ENCODE measurements at places on chromosomes 7 and 10. TPM values are rescaled to one million over a fixed set of nuclear protein-coding genes. Genes with fewer than 3 reads are reported as not detected.
A peak's percentile ranks its signal among the peaks of the same experiment; 100 is the strongest.

The PRLHR gene
- not detected for total RNA-seq

GRCh38 chr10:104299031-104299904 lies 30.3 kb downstream of the GSTO2 start:
- peak overlapping the region; percentile 100 for H3K27ac ChIP-seq
- no peaks in the 10 kb centered on the region for H3K36me3 ChIP-seq
- DNase-seq: peak; percentile 63
- peak overlapping the region; percentile 38 for H3K4me3 ChIP-seq
- H3K4me1 ChIP-seq: peaks cover 26% of the 10 kb centered on the region

DNA sequence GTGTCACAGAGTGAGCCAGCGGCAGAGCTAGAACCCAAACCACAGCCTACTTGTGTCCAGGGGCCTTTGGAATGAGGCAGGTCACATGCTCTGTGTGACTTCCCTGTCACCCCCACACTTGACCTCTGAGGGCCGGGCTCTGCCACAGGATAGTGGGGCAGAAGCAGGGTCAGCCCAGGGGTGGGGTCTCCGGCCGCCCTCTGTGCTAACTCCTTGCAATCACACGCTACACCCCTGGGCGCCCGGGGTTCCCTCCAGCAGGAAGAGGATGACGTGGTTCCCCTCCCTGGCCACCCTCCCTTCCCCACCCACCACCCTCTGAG lies 19.8 kb downstream of the TECPR1 start:
- H3K27me3 ChIP-seq: no peaks in the 10 kb centered on the region
- H3K4me1 ChIP-seq: no peaks in the 10 kb centered on the region
- no peak overlapping the region for H3K27ac ChIP-seq
- H3K4me3 ChIP-seq: no peak overlapping the region
- no peak for DNase-seq

DNA sequence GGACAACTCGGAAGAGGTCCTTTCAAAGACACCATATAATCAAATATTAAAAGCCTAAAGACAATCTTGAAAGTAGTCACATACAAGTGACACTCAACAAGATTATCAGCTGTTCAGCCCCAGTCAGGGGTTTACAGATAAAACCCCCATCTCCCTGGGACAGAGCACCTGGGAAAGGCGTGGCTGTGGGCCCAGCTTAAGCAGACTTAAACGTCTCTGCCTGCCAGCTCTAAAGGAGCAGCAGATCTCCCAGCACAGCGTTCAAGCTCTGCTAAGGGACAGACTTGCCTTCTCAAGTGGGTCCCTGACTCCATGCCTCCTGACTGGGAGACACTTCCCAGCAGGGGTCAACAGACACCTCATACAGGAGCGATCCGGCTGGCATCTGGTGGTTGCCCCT lies 18.0 kb downstream of the CDCA7L start:
- no peak overlapping the region for H3K27ac ChIP-seq
- H3K27me3 ChIP-seq: no peaks in the 10 kb centered on the region
- no peaks in the 10 kb centered on the region for H3K4me1 ChIP-seq
- no peak overlapping the region for H3K4me3 ChIP-seq
- no peak for DNase-seq

DNA sequence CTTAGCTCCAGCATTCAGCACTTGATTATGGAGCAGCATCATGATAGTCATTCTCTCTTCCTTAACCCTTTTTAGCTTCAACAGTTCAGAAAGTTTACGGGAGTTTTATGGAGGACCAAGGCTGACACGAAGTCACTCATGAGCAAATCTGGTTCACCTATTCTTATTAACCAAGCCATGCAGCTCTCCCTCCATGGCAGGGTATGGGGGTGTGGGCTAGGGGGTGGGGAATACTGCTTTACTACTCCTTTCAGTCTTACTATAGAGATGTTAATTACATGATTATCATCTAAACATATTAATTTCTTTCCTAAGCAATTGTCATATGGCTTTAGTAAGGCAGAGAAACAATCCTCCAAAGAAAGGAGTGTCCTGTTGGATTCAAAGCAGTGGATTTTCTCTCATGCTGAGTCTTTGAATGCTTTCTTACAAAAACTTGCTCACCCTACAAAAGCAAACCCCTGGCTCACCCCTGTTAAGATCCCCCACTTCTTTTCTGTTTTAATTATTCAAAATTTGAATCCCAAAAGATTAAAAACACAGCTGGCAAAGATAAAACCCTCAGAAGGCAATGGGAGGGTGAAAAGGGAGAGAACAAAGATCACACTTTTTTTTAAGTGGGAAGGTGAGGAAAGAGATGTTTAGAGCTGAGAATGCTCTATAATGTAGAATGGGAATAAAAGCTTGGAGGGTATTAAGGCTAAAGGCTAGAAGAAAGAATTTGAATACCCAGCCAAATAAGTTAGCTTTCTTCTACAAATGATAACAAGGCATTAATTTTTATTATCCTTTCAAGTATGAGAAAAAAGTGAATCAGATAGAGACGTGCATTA lies 46.4 kb upstream of the SEMA3E start:
- no peaks in the 10 kb centered on the region for H3K27me3 ChIP-seq
- H3K27ac ChIP-seq: no peak overlapping the region
- no peak for DNase-seq
- H3K4me1 ChIP-seq: no peaks in the 10 kb centered on the region
- no peaks in the 10 kb centered on the region for H3K36me3 ChIP-seq

GRCh38 chr10:18793951-18794350 lies 134.7 kb downstream of the ARL5B start:
- peak; percentile 32 for DNase-seq
- no peaks in the 10 kb centered on the region for H3K27me3 ChIP-seq
- no peak overlapping the region for H3K27ac ChIP-seq
- H3K4me3 ChIP-seq: no peak overlapping the region
- no peaks in the 10 kb centered on the region for H3K36me3 ChIP-seq

Data from GM23248 (cell line).